ENCODE measurements at places on chromosomes 2 and 18. TPM values are rescaled to one million over a fixed set of nuclear protein-coding genes. Genes with fewer than 3 reads are reported as not detected.

EXOC6B gene
- total RNA-seq: 10.2 TPM

CMPK2 gene
- 0.36 TPM for total RNA-seq

IL1A gene
- total RNA-seq: 0.19 TPM

MEMO1 gene
- total RNA-seq: 74.5 TPM

AFF3 gene
- 0.08 TPM for total RNA-seq

ANKRD30BL gene
- total RNA-seq: not detected

STK17B gene
- 14.9 TPM for total RNA-seq

NOL4 gene
- total RNA-seq: not detected

CHRND gene
- total RNA-seq: 0.09 TPM

BMP10 gene
- not detected for total RNA-seq

ALPP gene
- 20.3 TPM for total RNA-seq

PRKCE gene
- 12.5 TPM for total RNA-seq

GAL3ST2 gene
- 0.15 TPM for total RNA-seq

SIX2 gene
- 2.5 TPM for total RNA-seq

POTEC gene
- total RNA-seq: not detected

RESP18 gene
- total RNA-seq: not detected

FAM161A gene
- total RNA-seq: 9.9 TPM

MTCL1 gene
- 50.3 TPM for total RNA-seq

GKN1 gene
- 0.24 TPM for total RNA-seq

CDH2 gene
- total RNA-seq: 39.4 TPM

EVX2 gene
- not detected for total RNA-seq

RAD51AP2 gene
- not detected for total RNA-seq

CCDC68 gene
- total RNA-seq: 5.8 TPM

PID1 gene
- 4.3 TPM for total RNA-seq

KCNK3 gene
- 0.86 TPM for total RNA-seq

AKAIN1 gene
- total RNA-seq: not detected

ANKRD36C gene
- total RNA-seq: 3.5 TPM

PARD3B gene
- total RNA-seq: 0.52 TPM

SRD5A2 gene
- 0.02 TPM for total RNA-seq

SLC14A1 gene
- total RNA-seq: not detected

UGT1A3 gene
- not detected for total RNA-seq

PHOSPHO2 gene
- 1.7 TPM for total RNA-seq

PROKR1 gene
- total RNA-seq: not detected

RTP5 gene
- not detected for total RNA-seq

PPM1B gene
- total RNA-seq: 43.5 TPM

CYS1 gene
- 1.3 TPM for total RNA-seq

CDK15 gene
- not detected for total RNA-seq

ZNF396 gene
- total RNA-seq: 0.75 TPM

CNDP1 gene
- not detected for total RNA-seq

UGT1A8 gene
- 0.06 TPM for total RNA-seq

DPP10 gene
- total RNA-seq: not detected

COL5A2 gene
- total RNA-seq: 70.6 TPM

ZNF514 gene
- total RNA-seq: 5.2 TPM

APCDD1 gene
- 0.07 TPM for total RNA-seq

B3GNT2 gene
- total RNA-seq: 43.3 TPM

SERPINB13 gene
- not detected for total RNA-seq

NIFK gene
- 63.8 TPM for total RNA-seq
